CD8-positive, alpha-beta T cell (primary cell): ENCODE measurements at places on chromosomes 11 and 22.

DNA sequence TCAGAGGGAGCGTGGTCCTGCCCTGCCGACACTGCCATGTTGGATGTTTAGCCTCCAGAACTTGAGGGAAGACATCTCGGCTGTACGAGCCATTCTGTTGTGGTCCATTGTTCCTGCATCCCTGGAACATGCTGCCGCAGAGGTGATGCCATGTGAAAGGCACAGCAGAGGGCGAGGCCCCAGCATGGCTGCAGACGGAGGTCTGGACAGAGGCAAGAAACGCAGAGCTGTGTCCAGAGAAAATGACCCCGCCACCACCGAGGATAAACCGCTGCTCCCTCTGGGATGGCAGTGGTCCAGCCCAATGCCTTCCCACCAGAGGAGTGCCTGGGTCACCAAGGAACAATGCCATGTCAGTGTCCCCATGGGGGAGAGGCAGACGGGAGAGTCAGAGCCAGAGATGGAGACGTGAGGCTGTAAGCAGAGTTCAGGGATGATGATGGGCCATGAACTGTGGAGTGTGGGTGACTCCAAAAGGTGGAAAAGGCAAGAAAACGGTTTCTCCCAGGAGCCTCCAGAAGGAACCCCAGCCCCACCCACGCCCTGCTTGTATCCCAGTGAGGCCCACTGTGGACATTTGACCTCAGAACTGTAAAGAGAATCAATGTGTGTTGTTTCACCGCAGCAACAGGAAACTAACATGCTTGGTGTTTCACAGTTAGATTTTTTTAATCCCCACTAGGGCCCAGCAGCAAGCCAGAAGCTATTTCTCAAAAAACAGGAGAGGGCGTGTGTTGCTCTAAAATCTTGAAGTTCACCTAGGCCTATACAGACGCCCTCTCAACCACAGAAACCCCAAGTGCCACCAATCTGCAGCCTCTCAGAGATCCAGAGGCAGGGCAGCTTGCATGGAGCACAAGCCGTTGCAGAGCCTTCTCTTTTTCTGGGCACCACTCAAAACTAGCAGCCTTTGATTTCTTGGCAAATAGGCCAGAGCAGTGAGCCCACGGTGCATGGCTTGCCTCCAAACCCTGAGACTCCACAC lies 1422.9 kb downstream of the TBC1D22A start:
- no peak for DNase-seq

- DNase-seq = no peak
These were observed 227.6 kb downstream of the ST3GAL4 start for GRCh38 chr11:126583101-126583500.

DNA sequence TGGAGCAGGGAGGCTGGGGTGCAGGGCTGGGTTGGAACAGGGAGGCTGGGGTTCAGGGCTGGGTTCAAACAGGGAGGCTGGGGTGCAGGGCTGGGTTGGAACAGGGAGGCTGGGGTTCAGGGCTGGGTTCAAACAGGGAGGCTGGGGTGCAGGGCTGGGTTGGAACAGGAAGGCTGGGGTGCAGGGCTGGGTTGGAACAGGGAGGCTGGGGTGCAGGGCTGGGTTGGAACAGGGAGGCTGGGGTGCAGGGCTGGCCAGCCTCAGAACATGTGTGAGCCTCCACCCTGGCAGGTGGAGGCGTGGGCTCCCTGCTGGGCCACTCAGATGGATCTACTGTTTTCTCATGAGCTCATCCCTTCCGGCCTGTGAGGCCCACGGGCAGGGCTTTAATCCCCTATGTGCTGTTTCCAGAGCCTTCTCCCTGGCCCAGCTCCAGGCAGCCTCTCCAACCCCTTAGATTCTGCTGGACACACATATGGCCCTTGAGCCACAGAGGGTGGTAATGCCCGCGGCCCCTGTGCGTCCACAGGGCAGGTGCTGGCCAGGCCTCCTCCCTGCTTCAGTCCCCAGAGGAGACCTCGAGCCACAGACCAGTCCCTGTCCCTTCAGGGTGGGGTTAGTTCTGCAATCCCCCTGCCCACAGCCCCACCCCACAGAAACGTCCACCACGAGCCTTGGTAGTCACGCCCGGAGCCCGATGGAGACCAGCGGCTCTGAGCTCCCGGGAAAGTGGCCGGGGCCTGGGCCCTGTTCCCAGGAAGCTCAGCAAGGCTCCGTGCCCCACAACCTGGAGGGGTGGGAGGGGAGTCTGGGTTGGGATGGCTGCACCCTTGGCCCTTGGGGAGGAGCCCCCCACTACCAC lies 197.9 kb downstream of the BRD1 start:
- no peak for DNase-seq

- no peak for DNase-seq
These were observed 139.6 kb upstream of the TRPC6 start for GRCh38 chr11:101723371-101723770.

GRCh38 chr11:77370217-77370616 lies 68.7 kb upstream of the GDPD4 start:
- DNase-seq = no peak

GRCh38 chr22:30056015-30056414 lies 24.2 kb upstream of the HORMAD2 start:
- DNase-seq = no peak

- no peak for DNase-seq
These were observed 140.8 kb downstream of the CCDC81 start for GRCh38 chr11:86515297-86516094.

DNA sequence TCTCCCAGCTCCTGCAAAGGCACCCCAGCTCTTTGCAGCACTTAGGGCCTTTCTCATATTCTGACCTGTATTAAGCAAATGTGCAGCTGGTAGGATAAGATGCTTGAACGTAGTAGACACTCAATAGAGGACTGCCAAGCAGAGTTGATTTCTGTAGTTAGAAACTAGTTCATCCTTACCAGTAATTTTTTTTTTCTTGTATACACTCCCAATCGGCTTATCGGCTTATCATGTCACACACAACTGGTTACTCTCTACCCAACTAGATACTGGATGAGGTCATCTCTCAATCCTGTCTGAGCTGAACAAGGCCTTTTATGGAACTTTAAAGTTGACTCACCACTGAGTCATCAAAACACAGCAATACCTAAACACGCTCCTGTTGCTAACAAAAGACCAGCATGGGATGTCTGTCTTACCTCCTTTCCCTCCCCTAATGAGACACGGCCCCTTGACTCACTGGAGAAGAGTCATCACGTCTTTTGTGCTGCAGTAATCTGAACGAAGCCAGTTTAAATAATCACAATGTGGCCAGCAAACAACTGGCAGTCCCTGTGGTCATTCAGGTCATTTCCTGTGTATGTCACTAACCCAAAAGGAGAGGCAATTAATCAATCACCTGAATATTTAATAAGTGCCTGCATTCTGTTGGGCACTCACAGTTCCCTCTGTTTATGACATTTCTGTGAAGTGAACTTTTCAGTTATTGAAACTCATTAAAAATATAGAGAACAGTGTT lies 7.5 kb upstream of the WEE1 start:
- peak; percentile 65 for DNase-seq

DNA sequence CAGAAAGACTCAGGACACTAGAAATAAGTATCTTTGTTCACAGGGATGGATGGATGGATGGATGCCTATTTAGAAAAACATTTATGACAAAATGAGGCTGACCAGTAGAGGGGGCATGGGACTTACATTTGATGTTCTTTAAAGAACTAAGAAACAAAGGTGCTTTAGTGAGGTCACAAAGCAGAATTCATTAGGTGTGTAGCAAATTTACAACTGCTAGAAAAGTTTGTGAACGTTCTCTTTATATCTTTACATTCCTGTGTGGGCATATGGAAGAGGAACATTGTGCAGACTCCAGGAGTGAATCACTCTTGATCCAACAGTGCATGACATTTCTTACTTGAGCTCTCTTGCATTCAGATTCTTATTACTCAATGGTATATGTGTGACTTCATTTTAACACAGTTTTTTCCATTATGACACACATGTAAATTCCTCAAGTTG lies 15.8 kb upstream of the SIK2 start:
- peak; percentile 77 for DNase-seq

GRCh38 chr22:41939981-41940831 lies 6.7 kb downstream of the CENPM start:
- DNase-seq = peak; percentile 93

GRCh38 chr11:69337211-69337721 lies 43.3 kb downstream of the MYEOV start:
- peak; percentile 62 for DNase-seq

DNA sequence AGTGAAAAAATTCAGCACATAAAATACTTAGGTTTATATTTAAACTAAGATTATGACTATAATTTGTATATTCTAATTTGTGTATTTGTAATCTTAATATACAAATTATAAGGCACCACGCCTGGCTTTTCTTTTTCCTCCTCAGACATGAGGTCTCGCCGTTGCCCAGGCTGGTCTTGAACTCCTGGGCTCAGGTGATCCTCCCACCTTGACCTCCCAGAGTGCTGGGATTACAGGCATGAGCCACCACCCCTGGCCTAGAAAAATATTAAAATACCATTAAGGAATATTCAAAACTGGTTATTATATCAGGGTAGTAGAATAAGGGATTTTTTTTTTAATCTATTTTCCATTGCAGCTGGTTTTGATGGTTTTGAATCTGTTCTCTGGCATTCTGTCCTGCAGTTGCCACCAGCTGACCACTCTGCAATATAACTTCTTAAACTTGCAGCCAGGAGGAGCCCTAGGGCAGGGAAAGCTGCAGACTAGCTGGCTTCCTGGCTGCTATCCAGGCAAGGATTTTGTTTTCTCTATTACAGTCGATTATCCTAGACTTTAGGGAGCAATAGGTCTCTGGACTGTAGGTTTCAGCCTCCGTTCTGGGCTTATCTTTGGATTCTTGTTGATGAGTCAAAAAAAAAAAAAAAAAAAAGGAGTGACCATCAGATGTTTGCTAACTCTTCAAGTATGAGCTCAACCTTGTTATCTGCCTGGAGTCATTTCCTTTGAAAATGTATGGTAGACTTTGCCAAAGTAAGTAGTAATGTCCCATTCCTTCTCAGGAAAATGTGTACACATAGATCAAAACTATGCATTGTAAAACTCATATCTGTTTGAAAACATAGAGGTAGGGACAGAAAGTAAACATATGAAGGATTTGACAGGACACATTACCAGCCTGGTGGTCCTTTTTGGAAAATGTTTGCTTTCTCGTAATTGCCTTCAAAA lies 13.2 kb downstream of the POLA2 start:
- no peak for DNase-seq

GRCh38 chr11:10326012-10326964 lies 21.4 kb downstream of the ADM start:
- DNase-seq = no peak

DNA sequence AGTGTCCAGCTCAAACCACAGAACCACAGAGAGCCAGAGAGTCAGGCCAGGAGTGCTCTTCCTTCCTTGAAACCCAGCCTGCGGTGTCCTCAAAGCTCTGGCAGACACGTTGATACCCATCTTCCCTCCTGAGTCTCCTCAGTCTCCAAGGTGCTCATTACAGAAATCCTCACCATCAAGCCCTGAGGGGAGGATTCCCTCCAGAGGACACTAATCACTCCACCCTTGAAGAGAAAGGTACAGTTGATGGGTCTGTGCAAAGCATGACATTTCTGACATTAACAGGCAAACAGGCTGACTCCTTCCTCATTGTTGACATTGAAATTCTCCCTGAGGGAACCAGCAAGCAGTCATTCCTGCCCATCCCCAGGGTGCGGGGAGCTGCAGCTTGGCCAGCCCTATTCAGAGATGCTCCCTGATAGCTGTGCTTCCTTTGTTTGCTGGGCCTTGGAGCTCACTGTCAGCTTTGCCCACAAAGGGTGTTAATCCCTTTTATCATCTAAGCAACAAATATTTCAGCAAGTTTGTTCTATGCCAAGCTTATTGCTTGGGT lies 101.7 kb upstream of the CSNK2A3 start:
- no peak for DNase-seq

DNA sequence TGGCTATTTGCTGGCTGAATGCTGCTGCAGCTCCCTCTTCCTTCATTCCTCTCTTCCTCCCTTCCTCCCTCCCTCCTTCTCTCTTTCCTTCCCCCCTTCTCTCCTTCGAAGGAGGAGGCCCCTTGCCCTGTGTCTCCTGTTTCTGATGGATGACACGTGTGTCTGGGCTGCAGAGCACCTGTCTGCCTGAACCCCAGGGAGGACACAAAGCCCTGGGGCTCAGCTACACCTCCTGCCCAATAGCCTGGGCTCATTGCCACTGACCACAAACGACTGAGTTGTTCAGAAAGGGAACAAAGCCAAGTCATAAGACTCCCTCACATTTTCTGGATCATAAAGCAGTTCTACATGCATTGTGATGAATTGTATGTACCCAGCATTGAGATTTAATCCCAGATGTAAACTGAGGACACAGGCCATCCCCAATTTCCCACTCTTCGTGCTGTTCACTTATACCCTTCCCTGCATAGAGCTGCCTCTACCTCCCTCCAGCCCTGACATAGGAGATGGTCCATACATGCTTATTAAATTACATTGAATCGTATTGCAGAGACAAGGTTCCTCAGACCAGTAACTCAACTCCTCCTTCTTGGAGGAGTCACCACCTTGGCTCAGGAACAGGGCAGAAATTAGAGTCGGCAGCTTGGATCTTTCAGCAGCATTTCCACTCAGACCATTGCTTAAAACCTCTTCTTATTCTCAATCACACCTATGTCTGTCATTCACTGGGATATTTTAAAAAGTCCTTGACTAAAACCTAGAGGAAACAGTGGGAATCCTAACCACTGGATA lies 1.2 kb downstream of the CSRP3 start:
- DNase-seq = no peak

DNA sequence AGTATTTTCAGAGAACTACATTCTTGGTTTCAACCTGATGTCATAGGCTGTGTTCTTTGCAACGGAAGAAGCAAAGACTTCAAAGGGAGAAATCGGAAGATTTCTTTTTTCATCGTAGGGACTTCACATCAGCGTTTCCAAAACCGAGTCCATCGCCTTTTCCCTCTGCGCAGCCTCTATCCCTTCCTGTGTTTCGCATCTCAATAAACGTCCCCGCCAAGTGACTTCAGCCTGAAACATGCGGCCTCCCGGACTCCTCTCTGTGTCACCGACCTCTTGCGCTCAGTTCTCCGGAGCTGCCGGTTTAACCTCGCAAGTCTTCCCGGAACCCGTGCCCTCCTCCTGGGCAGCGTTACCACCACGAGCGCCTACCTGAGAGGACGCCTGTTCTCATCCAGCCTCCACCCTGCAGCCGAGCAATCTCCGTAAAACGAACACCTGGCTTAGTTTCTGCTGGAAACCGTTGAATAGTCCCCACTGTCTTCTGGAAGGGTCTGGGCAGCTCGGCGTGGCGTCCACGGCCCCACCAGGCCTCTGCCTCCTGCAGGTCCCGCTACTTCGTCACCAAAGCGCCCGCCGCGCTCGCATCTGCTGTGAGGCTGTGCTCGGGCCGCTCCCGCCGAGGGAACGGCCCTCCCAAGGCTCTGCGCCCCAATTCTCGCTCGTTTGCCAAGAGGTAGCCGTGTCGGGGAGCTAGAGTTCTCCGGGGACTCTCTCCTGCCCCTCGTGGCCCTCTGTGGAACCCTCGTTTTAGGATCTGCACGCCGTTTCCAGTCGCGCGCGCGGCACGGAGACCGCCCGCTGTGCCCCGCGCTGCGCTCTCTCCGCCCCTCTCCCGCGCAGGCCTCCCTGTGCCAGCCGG lies at the start of gene GLB1L3:
GLB1L3 (plus strand) TSS at position 846 of the 862 bp plus-strand sequence. CDS start 362 bp downstream, outside the sequence.
- DNase-seq = peak; percentile 81

DNA sequence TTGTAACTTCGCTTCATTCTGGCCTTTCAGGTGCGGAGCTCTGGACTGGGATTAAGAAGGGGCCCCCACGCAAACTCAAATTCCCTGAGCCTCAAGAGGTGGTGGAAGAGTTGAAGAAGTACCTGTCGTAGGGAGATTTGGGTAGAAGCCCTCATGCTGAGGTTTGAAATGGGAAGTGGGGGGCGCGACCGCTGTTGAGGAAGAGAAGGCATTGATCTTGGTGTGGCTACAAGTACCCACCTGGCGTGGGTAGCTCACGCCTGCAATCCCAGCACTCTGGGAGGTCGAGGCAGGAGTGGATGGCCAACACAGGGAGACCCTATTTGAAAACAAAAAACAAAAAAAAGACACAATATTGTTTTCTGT lies 779 bp downstream of the SELENOH start:
- DNase-seq = no peak
